T-helper 17 cell (primary cell): ENCODE measurements at places on chromosomes 2 and 18.
A peak's percentile ranks its signal among the peaks of the same experiment; 100 is the strongest.

GRCh38 chr2:69618362-69618761 is 25.2 kb downstream of the AAK1 start:
- no peak overlapping the region for H3K4me3 ChIP-seq
- no peaks in the 10 kb centered on the region for H3K36me3 ChIP-seq
- no peaks in the 10 kb centered on the region for H3K27me3 ChIP-seq
- no peak for DNase-seq
- peaks cover 35% of the 10 kb centered on the region for H3K4me1 ChIP-seq

GRCh38 chr2:126899616-126900185 is 1.0 kb downstream of the TEX51 start:
- H3K4me3 ChIP-seq = no peak overlapping the region
- no peaks in the 10 kb centered on the region for H3K4me1 ChIP-seq
- no peak for DNase-seq
- peaks cover 5% of the 10 kb centered on the region for H3K36me3 ChIP-seq
- H3K27ac ChIP-seq = no peak overlapping the region

DNA sequence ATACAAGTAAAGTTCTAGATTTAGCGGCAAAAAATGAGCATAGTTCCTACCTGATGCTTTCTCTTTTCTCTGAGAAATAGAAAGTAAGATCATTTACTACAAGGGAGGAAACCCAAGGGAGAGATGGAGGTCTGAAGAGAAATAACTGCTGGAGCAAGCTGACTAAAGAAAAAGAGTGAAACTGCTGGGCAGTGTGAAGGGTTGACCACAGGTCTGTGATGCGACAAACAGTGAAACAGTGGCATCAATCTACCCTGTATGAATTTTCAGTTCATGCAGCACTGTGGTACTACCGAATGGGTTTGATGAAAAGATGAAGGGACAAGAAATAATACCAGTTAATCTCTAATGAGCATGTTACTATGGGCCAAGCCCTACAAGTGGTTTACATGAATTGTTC is 52.2 kb downstream of the CUL3 start:
- no peak overlapping the region for H3K4me3 ChIP-seq
- peaks cover 16% of the 10 kb centered on the region for H3K36me3 ChIP-seq
- peak overlapping the region; percentile 22 for H3K27ac ChIP-seq
- DNase-seq = no peak
- no peaks in the 10 kb centered on the region for H3K27me3 ChIP-seq
- H3K4me1 ChIP-seq = peaks cover 50% of the 10 kb centered on the region

DNA sequence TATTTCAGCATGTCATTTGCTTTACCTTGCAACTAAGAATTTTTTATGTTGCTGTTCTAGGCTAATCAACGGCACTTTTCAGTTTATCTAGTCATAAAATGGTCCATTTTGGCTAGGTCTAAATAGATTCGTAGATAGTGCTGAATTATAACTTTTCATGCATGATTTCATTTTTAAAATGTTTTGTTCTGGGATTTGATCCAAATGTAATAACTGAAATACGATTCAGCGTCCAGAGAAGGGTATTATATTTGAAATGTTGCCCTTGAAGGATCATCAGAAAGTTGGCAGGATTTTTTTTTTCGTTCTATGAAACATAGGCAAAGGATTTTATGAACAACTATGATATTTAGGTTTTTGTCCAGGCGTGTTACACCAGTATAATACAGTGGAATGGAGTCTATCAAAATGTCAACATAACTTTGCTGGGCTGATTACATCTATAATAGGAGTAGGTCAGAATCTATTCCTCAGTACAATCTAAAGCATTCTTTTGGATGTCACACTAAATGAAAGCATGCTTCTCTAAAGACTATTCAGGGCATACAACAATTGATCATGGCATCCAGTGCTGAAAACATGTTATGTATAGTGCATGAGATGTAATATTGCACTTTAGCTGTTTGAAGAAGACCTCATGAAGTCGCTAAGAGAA is 24.8 kb downstream of the TTC27 start:
- no peak for DNase-seq
- no peak overlapping the region for H3K4me3 ChIP-seq
- no peaks in the 10 kb centered on the region for H3K27me3 ChIP-seq
- H3K27ac ChIP-seq = no peak overlapping the region
- H3K4me1 ChIP-seq = peaks cover 3% of the 10 kb centered on the region

- no peaks in the 10 kb centered on the region for H3K36me3 ChIP-seq
- H3K4me1 ChIP-seq = no peaks in the 10 kb centered on the region
These were observed 180.3 kb downstream of the TFCP2L1 start for GRCh38 chr2:121104721-121105141.
